ENCODE measurements at places on chromosomes 1 and 21.

DNA sequence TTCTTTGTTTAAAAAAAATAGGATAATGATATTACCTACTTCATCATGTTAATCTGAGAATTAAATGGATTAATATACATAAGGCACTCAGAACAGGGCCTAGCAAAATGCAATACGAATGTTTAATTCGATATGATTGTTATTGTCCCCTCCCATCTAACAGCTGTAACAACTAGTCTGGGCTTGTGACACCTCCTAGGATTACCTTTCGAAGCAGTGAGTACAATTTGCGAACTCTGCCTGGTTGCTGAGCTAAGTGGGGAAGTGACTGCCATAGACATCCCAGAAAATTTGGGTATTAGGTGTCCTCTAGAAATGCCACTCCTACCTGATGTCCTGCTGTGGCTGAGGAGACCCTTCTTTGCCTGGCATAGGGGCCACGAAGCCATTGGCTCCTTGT is 3.0 kb downstream of the RASSF5 start:
- DNase-seq = no peak

GRCh38 chr1:16167331-16168143 is 11.7 kb upstream of the EPHA2 start:
- no peak for DNase-seq

DNA sequence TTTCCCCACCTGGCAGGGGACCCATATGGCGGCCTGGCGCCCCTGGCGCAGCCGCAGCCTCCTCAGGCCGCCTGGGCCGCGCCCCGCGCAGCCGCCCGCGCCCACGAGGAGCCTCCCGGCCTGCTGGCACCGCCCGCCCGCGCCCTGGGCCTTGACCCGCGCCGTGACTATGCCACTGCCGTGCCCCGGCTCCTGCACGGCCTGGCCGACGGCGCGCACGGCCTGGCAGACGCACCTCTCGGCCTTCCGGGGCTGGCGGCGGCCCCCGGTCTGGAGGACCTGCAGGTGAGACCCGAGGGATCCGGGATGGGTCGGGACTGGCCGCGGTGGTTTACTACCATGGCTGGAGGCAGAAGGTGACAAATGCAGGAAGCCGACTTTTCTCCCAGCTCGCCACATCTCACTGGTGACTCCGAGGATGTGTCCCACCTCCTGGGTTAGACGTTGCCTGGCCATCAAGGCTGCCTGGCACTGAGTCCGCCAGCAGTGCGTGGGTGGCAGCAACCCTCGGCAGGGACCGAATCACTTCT is 1.1 kb downstream of the TFAP2E start:
- no peak for DNase-seq

- DNase-seq = no peak
Measured at GRCh38 chr1:17645068-17645911, 105.8 kb downstream of the ARHGEF10L start.

DNA sequence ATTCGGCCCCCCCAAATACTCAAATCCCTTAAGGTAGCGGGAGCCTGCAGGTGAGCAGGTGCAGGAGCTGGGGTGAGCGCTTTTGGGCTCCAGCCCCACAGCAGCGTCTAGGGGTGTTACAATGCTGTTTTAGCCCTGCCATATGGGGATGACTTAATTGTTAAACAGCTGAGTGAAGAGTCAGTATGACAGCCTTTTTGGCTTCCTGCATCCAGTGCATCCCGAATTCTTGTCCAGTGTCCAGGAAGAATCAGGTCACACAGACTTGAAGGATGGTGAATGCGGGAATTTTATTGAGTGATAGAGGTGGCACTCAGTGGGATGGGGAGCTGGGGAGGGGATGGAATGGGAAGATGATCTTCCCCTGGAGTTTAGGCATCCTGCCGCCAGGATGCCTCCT is 30.4 kb upstream of the HHAT start:
- DNase-seq = no peak

- peak; percentile 77 for DNase-seq
Measured at GRCh38 chr21:42220138-42220701, 1.3 kb downstream of the ABCG1 start.

- DNase-seq = no peak
Measured at GRCh38 chr21:25467896-25468295, 139.4 kb downstream of the MRPL39 start.

- DNase-seq = no peak
Measured at GRCh38 chr1:44637702-44638411, 36.4 kb downstream of the TMEM53 start.

DNA sequence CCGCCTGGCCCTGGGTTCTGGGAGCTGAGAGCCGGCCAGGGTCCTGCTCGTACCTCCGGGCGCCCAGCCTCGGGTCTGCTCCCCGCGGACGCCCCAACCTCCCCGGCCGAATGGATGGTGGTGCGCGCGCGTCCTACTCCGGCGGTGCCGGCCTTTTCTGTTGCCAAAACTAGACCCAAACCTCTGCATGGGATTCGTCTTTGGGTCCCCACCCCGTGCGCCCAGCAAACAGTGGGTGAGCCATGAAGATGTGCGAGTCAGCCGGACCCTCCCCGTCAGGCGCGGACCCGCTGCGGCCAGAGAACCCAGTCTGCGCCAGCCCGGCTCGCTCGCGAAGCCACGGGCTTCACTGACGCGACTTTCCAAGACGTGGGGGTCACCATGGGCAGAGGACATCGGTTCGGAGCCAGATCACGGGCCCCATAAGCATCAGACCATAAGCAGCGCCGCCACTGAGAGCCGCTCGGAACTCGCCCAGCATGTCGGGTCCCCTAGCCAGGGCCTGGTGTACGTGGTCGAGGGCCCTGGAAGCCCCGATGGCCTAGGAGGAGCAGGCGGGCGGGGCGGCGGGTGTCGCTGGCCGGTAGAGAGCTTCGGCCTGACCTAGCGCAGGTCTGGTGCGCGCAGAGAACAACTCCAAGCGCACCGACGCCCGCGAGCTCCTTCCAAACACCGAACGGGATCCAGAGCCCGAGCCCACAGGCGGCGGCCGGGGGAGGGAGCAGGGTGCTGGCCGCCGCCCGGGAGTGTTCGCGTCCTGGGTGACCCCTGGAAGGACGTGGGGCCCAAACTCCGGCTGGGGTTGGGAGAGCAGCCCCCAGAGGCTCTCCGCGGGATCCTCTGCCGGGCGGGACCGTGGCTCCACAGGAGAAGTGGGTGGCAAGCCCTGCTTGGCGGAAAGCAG is 1.0 kb upstream of the TP73 start:
- no peak for DNase-seq

GRCh38 chr1:64941461-64942117 is 24.8 kb downstream of the JAK1 start:
- no peak for DNase-seq

DNA sequence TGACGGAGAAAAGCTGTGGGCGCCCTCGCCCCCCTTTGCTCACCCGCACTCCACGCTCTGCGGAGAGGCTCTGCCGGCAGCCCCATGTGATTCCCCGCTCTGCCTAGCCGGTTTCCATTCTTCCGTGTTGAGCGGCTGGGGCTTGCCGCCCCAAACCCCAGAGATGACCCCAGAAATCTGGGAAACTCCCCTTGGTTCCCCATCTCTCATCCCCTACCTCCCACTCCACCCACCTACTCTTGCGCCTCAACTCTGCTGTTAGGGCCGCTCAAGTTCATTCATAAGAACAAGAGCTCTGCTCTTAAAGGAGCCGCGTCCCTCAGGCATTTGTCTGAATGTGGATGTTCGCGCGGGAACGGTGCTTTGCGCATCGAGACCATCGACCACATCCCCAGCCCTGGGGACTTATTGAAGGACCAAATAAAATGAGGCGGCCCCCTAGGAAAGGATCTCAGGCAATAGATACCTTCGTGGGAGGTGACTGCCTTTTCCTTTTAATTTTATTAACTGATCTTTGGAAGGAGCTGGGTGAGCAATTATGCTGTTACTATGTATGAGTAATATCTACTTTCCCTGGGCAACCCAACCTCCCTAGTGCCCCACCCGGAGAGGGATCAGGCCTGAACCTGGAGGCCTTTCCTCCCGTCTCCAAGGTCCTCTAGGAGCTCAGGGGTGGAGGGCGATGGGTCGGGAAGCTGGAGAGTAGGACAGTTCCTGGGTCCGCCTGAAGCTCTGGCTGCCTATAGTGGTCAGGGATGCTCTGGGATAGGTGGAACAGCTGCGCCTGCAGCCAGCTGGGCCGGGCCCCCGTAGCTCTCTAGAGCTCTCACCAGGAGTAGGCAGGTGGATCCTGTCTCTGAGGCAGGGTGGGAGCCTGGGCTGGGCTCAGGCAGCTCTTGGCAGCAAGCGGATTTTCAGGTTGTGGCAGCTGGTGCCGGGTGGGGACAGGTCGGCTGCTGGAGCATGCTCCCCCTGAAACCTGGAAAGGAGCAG is 898 bp downstream of the MFSD2A start:
- DNase-seq = peak; percentile 63

- no peak for DNase-seq
Measured at GRCh38 chr1:67031859-67032247, 22.1 kb downstream of the SLC35D1 start.

DNA sequence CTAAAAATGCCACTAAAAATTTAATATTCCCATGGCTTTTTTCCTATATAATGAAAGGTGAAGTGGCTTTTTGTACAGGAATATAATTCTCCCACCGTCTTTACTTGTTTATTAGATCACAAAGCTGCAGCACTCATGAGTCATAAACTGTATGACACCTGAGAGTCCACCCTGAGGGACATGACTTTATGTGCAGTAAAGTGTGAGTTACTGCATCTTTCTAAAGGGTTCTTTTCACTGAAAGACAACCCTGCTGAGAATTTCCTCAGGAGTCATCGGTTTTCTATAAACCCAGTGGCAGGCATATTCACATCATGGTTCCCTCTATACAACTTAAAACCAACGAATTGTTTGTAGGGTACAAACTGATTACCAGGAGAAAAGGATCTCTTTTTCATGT is 77.4 kb downstream of the APP start:
- DNase-seq = peak; percentile 57

GRCh38 chr1:54487571-54488050 is 60.4 kb upstream of the ACOT11 start:
- no peak for DNase-seq

- no peak for DNase-seq
Measured at GRCh38 chr1:160858097-160858496, 4.6 kb downstream of the CD244 start.

GRCh38 chr1:196887515-196888239 is at the start of gene CFHR4:
TSS of gene CFHR4 (plus strand) at chr1:196888052. CDS start at chr1:196888151, 99 bp downstream.
- DNase-seq = no peak

GRCh38 chr1:214709241-214709640 is 106.2 kb downstream of the CENPF start:
- no peak for DNase-seq

- DNase-seq = peak; percentile 58
Measured at GRCh38 chr1:1069056-1069710, 4.9 kb downstream of the RNF223 start.

DNA sequence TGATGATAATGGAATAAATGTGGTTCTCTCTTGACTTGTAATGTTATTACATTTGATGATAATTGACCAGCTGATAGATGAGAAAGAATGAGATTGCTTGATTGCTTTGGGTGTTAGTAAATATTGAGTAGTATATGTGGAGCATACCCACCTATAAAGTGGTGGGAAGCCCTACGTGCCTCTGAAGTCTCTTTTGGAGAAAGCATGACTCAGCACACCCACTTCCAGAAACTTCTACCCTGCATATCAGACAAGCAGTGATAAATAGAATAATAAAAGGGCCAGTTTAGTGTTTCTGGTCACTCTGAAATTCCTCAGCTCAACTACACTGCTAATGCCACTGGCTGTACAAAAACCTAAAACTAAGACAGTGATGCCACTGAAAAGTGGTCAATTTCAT is 288.8 kb downstream of the ZNF648 start:
- DNase-seq = no peak

- DNase-seq = peak; percentile 51
Measured at GRCh38 chr1:23441446-23442148, 17.0 kb upstream of the TCEA3 start.

DNA sequence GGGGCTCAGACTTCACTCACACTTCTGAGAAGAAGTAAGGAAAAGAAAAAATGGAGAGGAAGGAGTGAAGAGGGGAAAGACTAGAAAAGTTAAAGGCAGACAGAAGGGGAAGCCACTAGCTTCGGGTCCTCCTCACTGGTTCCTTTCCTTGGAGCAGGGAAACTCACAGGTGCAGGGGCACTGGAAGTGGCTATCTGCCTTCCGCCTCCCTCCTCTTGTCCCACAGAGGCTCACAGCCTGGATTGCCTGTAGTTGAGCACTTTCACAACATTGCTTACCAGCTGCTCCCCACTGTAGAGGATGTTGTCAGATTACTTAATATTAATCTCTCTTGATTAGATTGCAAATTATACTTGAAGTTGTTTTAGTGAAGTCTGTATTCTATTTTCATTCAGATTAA is 21.6 kb upstream of the ABCA4 start:
- DNase-seq = peak; percentile 26

DNA sequence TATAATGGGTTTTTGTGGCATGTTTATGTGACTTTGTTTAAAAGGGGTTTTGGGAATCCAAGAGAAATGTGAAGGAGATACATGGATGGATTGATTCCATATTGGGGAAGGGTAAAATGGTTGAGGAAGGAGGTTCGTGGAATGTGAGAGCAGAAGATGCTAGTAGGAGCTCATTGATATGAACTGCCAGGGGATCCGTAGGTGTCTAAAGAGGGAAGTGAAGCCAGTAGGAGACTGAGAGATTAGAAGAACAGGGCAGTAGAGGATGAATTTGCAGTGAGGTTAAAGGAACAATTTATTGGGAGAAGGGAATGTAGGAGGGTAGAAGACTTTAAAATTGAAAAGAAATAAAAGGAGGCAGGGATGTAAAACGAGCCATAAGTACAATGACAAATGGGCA is 252.6 kb downstream of the GPR52 start:
- DNase-seq = no peak

GRCh38 chr1:230507666-230508402 is 81.7 kb upstream of the PGBD5 start:
- peak; percentile 22 for DNase-seq

DNA sequence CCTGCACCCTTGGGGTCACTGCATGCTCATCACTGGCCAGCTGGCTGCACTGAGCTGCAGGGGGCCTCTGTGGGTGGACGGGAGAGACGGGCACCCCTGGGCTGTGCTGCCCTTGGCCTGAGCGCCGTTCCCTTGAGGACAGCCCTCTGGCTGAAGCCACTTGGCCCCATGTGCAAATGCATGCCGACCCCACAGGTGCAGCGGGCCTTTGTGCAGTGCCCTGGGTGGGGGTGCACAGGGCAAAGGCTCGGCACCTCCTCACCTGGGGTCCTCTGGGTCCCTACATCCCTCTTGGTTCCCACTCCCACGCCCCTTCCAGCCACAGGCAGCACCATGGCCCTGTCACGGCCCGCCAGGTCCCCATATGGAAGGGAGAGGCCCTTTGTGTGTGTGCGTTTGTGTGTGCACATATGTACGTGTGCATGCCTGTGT is 41.3 kb downstream of the COQ8A start:
- DNase-seq = no peak

- no peak for DNase-seq
Measured at GRCh38 chr1:41547781-41548560, 63.5 kb upstream of the EDN2 start.

GRCh38 chr21:43618940-43619339 is 40.3 kb downstream of the HSF2BP start:
- DNase-seq = no peak

DNA sequence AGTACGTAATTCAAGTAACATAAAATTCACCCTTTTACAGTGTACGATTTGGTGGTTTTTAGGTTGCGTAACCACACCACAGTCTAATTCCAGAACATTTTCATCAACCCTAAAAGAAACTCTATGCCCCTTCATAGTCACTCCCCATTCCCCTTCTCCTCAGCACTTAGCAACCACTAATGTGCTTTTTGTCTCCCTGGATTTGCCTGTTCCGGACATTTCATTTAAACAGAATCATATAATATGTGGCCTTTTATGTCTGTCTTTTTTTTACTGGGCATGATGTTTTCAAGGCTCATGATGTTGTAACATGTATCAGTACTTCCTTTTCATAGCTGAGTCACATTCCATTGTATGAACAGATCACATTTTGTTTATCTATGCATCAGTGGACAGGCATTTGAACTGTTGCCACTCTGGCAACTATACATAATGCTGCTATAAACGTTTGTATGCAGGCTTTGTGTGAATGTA is 20.8 kb downstream of the OBSCN start:
- peak; percentile 90 for DNase-seq

All from cardiac fibroblast (primary cell).